ENCODE measurements at places on chromosomes 12 and 14.

- no peak for DNase-seq
These were observed 212.8 kb downstream of the CACNA1C start for GRCh38 chr12:2265461-2266167.

DNA sequence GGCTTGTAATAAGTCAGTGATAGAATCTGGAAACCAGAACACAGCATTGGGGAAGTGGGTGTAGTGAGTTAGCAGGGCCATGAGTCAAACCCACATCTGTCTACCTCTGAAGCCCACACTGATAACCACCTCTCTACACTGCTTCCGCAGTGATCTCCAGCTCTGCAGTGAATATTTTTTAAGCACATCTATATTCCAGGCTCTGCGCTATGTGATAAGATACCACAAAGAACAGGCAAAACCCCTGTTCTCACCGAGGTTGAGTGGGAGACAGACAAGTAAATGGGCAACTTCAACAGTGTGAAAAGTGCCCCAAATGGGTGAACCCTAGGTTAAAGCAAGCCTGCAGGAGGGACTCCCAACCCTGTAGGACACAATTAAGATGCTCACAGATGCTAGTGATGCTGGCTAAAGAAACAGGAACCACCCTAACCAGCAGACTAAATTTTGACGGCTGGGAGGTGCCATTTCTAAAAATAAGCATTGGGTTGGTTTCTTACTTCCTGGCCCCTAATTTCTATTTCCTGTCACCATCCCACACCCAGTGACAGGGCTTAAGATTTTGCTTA lies 375.0 kb downstream of the DPF3 start:
- DNase-seq = no peak

GRCh38 chr12:123164710-123165261 lies 13.9 kb upstream of the PITPNM2 start:
- DNase-seq = no peak

GRCh38 chr12:128844031-128844635 lies 9.1 kb upstream of the GLT1D1 start:
- DNase-seq = peak; percentile 71

DNA sequence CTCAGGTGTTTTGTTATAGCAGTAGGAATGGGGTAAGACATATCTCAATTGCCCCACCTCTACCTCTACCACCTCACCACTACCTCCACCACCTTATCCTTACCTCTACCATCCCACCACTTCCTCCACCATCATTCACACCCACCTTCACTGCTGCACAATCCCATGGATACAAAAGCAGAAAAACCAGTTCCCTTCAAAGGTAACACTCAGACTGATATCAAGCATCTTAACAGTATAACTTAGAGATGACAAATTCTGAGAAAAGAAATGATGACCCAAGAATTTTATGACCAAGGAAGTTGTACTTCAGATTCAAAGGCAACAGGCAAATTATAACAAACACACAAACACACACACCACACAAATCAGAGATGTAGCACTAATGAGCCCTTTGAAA lies 189.4 kb downstream of the NUAK1 start:
- no peak for DNase-seq

- DNase-seq = no peak
These were observed 377 bp upstream of the BCL7A start for GRCh38 chr12:122021193-122021821.

DNA sequence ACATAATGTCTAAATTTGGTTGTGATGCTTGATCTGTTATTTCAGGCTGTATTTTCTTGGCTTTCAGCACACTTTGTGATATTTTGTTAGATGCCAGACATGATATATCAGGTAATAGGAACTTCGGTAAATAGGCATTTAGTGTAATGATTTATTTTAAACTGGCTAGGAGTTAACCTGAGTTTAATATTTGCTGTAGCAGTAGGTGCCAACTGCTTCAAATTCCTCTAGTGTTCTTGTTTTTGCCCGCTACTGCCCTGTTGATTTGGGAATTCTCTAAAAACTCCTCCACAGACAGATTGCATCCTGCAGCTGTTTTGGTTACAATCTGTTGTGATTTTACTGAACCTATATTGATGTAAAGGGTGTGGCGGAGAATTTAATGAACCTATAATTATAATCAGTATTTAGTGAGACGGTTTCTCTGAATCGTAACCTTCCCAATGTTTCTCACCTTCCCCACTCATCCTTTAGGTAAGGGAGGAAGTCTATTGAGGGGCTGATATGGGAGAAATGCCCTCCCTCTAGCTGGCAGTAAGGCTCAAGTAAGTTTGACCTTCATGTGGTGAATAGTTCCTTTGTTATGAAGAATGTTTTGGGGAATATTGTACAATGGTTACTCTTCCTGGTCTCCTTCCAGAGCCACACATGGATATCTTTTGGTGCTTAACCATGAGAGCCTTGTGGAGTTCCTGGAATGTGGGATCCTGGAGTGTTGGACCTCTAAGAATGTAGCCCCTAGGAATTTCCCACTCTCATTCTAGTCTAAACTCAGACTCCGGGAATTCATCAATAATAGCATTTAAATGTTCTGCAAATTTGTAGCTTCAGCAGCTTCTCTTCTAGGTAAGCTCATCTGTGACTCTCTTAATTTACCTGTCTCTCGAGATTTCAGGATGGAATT lies 634.1 kb downstream of the FSCB start:
- no peak for DNase-seq

- DNase-seq = no peak
These were observed 81.7 kb downstream of the EEA1 start for GRCh38 chr12:92847368-92847767.

DNA sequence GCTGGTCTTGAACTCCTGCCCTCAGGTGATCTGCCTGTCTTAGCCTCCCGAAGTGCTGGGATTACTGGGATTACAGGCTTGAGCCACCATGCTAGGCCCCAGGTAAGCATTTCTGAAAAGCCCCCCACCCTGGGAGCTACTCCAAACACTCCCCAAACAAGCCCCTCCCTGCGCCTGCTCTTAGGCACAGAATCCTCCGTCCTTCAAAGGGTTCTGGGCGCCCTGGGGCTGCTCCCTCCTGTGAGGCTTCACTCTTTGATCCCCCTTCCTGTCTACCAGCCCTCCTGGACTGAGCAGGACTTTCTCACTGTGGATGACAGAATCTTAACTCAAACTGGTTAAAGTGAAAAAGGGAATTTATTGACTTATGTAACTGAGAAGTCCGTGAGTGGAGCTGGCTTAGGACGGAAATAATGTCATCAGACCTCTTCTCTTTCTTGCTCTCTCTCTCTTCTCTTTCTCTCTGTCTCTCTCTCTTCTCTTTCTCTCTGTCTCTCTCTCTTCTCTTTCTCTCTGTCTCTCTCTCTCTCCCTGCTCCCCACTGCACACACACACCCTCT lies 66.9 kb upstream of the CLMN start:
- no peak for DNase-seq

DNA sequence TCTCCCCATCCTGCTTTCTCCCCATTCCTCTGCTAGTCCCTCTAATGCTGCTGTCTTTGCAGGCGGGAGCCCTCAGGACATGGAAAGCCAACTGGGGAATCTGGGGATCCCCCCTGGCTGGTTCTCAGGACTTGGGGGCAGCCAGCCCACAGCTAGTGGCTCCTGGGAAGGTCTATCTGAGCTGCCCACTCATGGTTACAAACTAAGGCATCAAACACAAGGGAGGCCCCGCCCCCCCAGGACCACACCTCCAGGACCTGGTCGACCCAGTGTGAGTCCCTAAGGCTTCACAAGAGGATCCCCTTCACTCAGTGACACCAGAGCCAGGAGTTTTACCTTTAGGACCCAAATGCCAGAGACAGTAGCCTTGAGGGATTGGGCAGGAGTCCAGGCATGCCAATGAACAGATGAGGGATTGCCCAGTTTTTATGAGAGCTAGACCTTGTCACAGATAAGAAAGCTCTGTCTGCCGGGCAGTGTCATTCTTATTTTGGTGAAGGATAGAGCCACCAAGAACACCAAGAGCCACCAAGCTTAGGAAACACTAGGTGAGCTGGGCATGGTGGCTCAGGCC lies 8.0 kb upstream of the CPNE6 start:
- no peak for DNase-seq

DNA sequence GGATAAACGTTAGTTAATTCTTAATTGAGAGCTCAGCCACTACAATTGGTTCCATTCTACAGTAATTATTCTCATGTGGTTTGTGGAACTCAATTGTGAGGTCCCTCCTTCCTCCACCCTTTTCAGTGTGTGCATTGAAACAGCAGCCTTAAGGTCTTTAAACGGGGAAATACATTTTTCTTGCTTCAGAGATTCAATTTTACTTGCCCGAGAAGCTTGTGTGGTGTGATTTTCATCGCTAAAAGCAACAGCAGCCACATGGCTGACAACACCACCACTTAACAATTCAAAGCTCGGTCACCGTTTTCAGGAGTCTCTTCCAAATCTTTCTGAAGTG lies 733 bp upstream of the PPFIBP1 start:
- DNase-seq = no peak

GRCh38 chr14:23352506-23353432 lies at the start of gene SLC22A17:
Gene SLC22A17 (minus strand): TSS chr14:23352887.
- DNase-seq = peak; percentile 89

DNA sequence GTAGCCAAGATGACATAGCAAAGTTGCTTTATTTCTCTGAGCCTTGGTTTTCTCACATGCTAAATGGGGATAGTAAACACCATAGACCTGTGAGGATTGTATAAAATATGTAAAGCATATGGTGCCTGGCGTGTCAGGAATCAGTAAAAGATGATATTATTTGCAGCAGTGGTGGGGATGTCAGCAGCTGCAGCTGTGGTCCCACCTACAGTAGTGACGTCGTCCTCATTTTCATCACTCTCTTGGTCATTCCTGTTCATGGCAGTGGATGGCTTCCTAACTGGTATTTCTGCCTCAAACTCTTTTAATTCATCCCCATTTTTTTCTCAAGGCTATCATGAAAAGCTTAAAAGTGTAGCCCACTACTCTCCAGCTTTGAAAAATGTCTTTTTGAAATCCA lies 12.1 kb downstream of the BMAL2 start:
- DNase-seq = no peak

- peak; percentile 92 for DNase-seq
These were observed 756 bp downstream of the TULP3 start for GRCh38 chr12:2891240-2892053.

- no peak for DNase-seq
These were observed 7.4 kb upstream of the EPS8 start for GRCh38 chr12:15796493-15797141.

- DNase-seq = no peak
These were observed 5.5 kb downstream of the DNAH10 start for GRCh38 chr12:123767613-123768012.

DNA sequence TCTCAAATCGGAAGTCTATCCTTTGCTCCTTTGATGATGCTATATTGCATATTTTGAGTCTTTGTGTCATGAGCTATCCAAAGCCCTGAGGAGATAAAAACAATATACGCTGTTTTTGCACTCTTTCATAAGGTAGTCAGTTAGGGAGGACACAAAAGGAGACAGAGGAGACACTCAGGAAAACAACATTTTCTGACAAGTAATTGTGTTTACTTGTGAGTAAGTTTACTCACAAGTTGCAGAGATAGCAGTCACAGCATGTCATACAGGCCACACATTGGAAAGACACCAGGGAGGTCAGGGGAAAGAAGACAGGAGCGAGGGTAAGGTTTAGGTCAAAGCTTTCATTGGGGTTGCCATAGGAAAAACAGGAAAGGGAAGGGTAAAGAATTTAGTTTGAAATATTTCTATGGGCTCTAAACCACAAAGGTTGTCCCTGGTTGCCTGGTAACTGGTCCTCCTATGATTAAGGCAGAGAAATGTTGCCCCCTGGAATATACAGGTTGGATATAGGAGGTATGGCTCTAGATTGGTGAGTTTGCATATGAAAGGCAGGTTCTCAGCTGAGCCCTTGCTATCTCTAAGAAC lies 7.4 kb upstream of the GABARAPL1 start:
- no peak for DNase-seq

DNA sequence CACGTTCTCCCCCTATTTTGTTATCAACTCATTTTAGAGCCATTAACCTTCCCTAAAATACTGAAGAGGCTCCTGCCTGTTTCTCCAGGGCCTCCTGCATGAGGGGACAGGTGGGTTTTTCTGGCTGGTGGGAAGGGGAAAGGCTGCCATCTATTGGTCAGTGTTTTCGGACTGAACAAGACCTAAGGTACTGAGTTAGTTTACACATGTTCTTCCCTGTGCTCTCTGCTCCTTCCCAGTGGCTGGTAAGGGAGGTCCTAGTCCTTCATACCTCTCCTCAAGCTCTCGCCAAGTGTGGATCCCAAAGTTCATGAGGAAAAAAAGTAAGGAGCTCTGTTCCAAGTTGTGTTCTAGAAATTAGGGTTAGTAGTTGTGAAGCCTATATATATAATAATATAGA lies 357.5 kb downstream of the FSCB start:
- no peak for DNase-seq

GRCh38 chr14:79734151-79734550 lies 477.2 kb downstream of the DIO2 start:
- no peak for DNase-seq

GRCh38 chr12:93912086-93912733 lies 235.0 kb downstream of the CRADD start:
- DNase-seq = no peak

DNA sequence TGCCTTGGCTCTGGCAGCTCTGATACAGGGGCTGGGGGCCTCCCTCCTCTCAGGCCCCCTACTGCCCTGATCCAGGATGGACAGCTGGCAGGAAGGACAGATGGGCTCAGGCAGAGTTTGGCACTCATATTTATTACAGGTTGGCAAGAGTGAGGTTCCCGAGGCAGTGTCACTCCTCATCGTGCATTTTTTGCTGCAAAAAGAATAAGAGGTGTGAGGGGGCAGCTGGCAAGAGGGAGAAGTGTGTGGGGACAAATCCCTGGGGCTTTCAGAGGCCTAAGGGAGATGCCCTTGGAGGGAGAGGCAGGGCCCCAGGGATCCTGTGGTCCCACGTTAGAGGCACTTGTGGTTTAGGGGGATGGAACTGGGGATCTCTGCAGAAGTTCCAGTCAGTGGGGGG lies 5.0 kb downstream of the CMTM5 start:
- DNase-seq = no peak

GRCh38 chr14:75016815-75017214 lies 14.1 kb downstream of the EIF2B2 start:
- DNase-seq = no peak

DNA sequence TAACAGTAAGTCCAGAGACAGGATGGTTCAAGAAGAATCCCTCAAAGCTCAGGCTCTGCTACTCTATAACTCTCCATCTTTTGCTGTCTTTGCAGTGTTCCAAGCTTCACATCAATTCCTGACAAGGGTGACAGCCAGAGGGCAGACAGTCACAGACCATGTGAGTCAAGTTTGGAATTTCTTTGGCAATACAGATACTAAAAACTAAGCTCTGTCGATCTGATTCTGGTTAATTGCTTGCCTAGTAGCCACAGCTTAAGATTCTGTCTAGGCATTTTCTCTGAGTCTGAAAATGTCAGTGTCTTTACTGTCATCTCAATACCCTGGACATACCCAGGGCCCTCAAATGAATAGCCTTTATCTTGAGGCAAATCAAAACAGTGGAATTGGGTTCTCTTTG lies 153.7 kb downstream of the CEP128 start:
- DNase-seq = no peak

DNA sequence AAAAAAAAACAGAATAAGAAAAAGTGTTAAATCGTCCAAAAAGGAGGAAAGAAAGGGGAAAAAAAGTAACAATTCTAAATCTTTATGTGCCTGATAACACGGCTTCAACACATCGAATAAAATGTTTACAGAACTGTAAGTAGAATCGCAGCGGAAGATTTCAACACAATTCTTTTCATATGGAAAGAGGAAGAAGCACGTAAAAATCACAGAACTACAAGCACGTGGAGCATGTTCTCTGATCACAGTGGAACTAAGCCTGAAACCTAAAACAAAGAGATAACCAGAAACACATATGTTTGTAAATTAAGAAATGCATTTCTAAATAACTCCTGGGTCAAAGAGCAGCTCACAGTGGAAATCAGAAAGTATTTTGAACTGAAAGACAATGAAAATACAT lies 8.7 kb downstream of the CLEC7A start:
- DNase-seq = no peak
